Stimulated activated CD4-positive, alpha-beta T cell treated with anti-CD3 and anti-CD28 coated beads, Interleukin-12 subunit alpha, Interleukin-12 subunit beta, amount 100 ng/mL, for 48 hours (primary cell): ENCODE measurements at places on chromosomes 16 and 17.

DNA sequence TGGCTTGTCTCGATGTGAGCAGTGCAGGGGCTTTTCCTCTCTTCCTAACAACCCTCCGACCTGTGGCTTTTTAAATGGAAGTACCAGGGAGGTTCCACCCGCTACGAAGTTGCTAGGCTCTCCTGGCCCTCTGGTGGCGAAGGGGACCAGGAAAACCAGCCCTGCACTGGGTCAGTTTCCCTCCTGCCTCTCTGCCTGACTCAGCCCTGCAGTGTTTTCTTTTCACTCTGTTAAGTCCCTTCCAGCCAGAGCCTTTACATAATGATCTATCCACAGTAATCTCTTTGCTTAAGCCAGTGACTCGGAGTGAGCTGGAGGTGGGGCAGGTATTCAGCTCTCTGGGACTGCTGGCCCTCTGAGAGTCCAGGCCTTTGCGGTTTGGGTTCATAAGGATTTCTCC, 331.3 kb upstream of the EEF2KMT start:
- no peak for DNase-seq

DNA sequence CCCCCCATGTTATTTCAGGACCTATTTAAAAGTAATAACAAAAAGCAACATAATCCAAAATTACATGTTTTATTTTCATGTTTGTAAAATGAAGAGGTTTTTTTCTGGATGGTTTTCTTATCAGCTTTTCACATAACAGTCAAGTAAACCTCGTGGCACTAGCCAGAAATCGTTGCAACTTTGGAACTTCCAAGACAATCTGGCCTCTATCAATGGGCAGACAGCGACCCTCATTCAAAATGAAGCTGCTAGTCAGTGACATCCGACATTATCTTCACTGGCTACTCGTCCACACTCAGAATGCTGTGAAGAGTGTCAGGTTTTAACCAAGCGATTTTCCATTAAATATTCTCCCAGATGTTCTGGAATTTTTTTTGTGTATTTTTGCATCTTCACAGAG, 22.7 kb downstream of the ZNF652 start:
- no peak for DNase-seq

DNA sequence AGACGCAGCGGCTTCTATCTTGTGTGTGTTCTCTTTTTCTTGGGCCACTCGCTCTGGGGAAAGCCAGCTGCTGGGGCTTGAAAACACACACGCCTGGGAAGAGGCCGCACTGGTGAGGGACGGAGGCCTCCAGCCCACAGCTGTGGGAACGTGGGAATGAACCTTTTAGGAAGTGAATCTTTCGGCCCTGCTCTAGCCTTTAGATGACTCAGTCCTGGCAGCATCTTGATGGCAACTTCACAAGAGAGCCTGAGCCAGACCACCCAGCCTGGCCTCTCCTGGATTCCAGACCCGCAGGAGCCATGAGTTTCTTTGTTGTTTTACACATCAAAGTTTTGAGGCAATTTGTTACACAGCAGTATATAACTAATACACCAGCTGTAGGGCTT, 2.2 kb upstream of the PDPK1 start:
- DNase-seq = no peak

DNA sequence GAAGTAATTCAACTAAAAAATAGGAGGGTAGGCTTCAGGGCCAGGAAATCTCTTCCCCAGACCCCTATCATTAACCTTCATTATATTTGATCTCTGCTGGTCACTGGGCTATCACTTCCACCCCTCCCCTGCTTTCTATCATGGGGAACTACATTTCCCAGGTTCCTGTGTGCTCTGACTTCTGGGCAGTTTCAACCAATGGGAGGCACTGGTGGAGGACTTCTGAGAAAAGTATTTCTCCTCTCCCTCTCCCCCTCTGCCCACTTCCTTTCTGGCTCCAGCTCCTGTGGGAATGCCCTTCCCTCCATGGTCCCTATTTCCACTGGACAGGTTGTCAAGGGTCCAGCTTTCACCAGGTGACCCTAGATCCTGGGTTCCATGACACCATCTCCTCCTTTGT, 364.4 kb downstream of the C16orf95 start:
- no peak for DNase-seq

DNA sequence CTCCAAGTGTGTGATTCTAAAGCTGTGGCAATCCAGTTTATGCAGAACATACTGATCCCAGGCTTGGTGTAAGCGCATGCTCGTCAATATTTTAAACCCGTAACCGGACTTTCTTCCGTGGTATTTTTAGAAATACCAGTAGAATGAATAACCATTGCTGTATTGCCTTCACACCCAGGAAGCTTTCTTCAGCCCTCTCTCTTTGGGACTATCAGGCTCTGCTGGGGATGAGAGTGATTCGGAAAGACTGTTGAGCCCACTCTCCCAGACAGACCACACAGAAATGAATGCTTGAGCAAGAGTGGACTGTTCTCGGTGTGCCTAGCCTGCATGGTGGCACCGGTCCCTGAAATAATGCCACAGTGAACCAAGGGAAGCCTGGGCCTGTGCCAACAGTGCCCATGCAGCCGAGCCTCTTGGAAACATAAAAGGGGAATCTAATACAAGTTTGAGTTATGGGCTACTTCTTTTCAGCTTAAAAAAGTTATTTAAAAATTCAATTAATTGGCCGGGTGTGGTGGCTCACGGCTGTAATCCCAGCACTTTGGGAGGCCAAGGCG, 89.9 kb upstream of the ELAC2 start:
- no peak for DNase-seq

- DNase-seq = no peak
These were observed 23.7 kb downstream of the ALOX15 start for GRCh38 chr17:4617590-4618351.

- no peak for DNase-seq
These were observed 21.7 kb upstream of the VWA3A start for GRCh38 chr16:22070361-22071330.

DNA sequence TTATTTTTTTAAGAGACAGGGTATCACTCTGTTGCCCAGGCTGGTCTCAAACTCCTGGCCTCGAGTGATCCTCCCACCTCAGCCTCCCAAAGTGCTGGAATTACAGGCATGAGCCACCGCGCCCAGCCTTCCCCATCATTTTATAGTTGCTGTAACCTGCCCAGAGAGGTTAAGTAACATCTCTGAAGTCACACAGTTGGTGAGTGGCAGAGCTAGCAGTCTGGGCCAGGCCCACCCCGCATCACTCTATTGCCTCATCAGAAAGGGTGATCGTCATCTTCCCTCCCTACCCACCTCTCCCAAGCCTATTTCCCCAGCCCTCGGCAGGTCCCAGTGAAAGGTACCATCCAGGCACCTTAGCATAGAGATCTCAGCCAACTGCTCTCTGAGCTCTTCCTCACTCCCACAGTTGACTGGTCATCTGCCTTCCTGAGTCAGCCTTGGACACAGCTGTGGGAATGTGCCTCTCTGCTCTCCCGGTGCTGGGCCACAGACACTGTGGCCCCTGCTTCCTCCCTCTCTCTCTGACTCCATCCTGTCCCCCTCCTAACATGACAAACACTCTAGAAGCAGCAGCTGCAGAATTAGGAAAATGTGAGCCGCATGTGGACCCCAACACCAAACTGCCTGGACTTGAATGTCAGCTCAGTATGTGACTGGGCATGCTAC, 57.1 kb downstream of the SCNN1B start:
- no peak for DNase-seq

GRCh38 chr17:47735536-47736011, 2.5 kb downstream of the TBX21 start:
- no peak for DNase-seq

DNA sequence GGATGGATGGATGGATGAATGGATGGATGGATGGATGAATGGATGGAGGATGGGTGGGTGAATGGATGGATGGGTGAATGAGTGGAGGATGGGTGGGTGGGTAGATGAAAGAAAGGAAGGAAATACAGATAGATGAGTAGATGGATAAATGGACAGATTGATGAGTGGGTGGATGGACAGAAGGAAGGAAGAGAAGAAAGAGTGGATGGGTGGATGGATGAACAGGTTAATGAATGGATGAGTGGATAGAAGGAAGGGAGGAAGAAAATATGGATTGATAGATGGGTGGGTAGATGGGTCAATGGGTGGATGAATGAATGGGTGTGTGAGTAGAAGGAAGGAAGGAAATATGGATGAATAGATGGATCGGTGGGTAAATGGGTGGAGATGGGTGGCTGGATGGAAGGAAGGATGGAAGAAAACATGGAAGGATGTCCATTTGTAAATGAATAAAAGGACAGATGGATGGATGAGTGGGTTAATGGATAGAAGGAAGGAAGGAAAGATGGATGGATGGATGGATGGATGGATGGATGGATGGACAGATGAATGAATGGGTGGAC, 97.3 kb upstream of the TNRC6C start:
- DNase-seq = no peak

GRCh38 chr17:63250830-63251229, 195.3 kb downstream of the CYB561 start:
- DNase-seq = no peak

- no peak for DNase-seq
These were observed 8.7 kb downstream of the EIF1 start for GRCh38 chr17:41697122-41697962.

DNA sequence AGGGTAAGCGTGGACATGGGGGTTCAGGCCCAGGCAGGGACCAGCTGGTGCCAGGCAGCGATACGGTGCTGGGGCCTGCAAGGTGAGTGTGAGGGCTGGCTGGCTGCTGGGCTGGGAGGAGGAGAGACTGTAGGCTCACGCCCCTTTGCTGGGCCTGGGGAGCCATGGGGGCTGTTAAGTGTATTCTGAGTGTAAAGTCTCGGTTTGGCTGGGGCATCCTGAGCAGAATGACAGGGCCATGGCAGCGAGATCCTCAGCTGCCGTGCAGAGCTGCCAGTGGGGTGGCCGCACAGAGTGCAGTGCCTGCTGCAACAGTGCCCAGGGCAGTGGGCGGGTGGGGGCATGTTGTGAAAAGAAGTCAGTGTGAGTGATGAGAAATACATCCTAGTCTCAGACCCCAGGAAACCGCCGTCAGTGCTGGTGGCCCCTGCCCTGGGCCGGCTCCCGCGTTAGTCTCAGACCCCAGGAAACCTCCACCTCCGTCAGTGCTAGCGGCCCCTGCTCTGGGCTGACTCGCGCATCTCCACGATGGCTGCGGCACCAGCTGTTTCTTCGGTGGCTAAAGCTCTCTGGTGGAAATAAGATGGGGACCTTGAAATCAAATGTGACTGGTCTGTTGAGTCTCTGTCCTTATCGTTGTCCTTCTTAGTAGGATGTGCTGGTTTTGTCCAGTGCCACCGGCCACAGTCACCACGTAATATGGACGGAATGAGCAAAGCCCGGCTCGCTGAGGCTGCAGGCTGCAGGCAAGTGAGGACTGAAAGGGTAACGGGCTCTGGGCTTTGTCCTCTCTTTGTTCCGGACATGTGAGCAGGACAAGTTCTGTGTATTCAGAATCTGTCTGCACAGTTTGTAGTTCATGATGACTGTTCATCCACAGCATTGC, 22.9 kb downstream of the ACSF3 start:
- DNase-seq = no peak

DNA sequence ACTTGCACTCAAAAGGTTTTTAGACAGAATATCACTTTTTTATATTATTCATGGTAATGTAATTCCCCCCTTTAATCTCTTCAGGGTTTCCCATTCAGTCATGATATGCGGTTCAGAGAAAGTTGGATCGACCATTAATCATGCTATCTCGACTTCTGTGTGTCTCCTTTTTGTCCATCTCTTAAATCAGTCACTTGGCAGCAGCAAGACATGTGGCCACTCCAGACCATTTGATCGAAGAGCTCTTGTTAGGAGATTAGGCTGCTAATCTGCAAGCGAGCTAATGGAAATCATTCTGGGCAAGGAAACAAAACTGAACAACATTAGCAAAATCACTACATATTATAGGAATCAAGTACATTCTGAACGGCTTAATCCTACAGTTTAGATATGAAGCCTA, 449.9 kb downstream of the WWOX start:
- no peak for DNase-seq

- no peak for DNase-seq
These were observed 14.0 kb downstream of the NAGPA start for GRCh38 chr16:5019775-5020174.

- DNase-seq = no peak
These were observed 778.3 kb downstream of the KCNJ18 start for GRCh38 chr17:22470411-22471175.

DNA sequence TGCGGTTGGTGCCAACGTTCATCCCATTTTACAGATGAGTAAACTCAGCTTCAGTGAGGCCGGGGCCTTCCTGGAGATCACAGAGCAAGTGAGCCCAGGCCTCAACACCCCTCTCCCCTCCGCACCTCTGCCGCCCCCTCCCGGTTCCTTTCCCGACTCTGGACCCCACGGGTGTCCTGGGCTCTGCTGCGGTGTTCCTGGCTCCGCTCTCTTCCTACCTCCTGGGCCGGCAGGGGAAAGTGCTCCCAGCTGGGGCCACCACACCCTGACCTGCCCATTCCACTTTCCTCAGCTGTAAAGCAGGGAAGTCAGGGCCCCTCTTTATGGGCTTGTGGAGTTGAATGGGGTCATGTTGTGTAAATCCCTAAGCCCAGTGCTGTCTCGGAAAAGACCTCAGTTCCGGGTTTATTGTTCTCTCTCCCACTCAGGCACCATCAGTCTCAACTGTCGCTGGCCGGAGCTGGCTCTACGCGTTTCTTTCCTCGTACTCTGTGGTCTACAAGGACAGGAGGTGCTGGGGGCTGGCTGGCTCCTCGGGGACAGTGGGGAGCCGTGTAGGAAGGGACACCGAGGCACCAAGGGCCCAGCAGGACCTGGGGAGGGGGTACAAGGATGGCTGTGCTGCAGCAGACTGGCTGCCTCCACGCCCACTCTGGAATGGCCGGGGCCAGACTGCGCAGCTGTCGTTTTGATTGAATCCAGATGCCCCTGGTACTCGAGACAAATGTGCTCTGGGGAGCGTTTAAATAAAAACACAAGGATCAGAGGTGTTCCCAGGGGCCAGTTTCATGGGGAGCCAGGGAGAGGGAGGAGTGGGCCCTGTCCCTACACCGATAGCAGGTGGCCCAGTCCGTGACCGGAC, 21.7 kb upstream of the ACSF3 start:
- DNase-seq = no peak
